AML-193 (cell line): ENCODE measurements at places on chromosomes 5 and 9.

- DNase-seq = no peak
Observed at GRCh38 chr9:108750661-108751215, 105.0 kb downstream of the ACTL7B start.

GRCh38 chr9:125427556-125427955 lies 165.9 kb downstream of the GAPVD1 start:
- no peak for DNase-seq

DNA sequence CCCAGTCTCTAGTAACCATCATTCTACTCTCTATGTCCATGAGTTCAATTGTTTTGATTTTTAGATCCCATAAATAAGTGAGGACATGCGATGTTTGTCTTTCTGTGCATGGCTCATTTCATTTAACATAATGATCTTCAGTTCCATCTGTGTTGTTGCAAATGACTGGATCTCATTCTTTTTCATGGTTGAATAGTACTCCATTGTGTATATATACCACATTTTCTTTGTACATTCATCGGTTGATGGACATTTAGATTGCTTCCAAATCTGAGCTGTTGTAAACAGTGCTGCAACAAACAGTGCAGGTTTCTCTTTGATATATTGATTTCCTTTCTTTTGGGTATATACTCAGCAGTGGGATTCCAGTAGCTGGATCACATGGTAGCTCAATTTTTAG lies 46.4 kb downstream of the S100Z start:
- DNase-seq = no peak

DNA sequence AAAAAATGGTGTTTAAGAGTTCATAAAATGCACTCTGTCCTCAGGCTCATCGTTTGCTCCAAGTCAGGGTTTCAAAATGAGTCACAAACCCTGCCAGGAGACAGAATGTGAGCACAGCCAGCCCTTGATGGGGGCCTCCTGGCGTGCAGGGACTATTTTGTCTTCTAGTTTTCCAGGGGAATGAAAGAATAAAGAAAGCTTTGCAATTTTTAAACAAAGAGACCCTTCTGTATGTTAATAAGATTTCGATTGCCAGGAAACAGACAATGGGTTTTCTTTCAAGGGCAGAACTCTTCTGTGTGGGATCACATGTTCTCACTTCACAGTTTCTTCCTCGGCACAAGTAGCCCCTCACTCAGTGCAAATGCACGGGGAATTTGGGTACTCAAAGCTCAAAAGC lies 121.4 kb upstream of the C6 start:
- DNase-seq = no peak

GRCh38 chr5:10279925-10280720 lies 27.6 kb downstream of the CMBL start:
- no peak for DNase-seq
